Hypothalamus (tissue), 51 donors: ENCODE measurements at places on chromosomes 5 and 9.

DNA sequence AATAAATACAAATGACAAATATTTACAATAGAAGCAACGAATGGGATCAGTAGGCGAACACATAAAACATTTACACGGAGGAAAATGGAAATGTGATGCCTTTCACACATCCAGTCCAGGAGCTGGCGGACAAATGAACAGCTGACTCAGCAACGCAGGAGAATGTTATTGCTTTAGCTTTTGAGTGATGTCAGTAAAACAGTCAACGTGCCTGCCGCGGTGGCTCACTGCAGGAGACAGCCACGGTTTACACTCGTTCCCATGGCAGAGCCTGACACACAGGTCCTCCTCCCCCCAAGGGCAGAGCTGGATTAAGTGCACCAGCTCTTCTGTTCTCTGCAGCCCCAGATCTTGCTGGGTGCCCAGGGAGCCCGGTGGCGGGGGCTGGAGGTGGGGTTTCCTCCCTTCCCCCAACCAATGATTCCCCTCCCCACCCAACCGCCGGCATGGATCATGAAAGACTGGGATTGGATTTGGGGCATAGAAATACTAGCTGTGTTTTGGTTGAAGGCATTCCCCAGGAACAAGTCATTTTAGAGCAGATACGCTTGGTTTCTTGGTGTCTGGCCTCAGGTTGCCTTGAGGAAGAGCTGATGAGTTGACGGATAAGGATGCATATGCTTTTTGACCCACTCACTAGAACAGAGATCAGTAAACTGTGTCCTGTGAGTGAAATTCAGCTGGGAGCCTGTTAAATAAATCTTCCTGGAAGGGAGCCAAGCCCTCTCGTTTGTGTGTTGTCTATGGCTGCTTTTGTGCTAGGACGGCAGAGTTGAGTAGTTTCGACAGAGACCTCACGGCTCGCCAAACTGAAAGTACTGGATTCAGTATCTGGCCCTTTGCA, 12.5 kb downstream of the STC2 start:
- no peak for DNase-seq

DNA sequence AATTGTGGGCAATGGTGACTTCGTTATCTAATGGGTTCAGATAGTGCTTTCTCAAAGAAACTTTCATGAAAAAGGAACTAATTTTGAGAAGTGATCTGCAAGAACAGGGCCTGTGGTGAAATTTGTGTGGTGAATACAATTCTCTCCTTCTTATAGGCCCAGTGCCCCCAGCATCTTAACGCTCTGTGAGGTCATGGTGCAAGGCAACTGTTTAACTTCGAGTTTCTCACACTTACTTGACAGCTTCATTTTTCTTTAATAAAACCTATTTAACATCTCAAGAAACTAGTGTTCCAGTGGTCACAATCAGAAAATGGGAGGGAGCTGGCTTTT, 69.2 kb downstream of the FAM114A2 start:
- no peak for DNase-seq

DNA sequence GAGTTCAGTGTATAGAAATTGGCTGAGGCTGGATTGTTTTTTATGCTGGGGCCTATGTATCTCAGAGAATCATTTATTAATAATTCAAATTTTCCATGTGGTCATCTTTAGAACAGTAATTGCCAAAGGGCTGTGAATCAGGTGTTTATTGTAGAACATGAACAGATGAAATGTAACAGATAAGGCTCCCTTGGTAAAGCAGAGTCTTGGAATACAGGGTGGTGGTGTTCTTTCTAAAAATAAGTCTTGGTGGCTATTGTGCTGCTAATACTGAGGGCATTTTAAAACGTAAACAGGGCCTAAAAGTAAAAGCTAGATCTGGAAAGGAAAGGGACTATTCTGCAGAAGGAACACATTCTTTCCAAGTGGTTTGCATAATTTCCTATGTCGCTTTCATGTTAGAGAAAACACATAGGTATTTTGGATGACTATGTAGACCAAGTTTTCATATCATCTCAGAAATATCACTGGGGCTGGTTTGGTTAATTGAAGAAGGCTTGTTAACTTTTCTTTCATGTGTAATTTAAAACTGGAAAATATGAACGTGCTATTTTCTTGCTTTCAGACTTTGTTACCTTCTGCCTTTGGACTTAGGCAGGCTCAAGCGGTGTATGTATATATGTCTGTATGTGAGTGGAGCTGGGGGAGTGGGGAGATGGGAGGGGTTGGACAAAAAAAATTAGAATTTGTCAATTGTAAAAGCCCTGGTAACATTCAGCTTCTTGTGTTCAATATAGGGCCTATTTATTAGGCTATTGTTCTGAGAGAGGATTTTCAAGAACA, 119.9 kb upstream of the ANKRD55 start:
- DNase-seq, result no peak

GRCh38 chr5:101212942-101213514, 309.9 kb upstream of the ST8SIA4 start:
- no peak for DNase-seq

GRCh38 chr5:55847837-55848236, 3.3 kb upstream of the IL31RA start:
- no peak for DNase-seq

GRCh38 chr9:73565833-73566465, 414.3 kb downstream of the ANXA1 start:
- peak; percentile 53 for DNase-seq

DNA sequence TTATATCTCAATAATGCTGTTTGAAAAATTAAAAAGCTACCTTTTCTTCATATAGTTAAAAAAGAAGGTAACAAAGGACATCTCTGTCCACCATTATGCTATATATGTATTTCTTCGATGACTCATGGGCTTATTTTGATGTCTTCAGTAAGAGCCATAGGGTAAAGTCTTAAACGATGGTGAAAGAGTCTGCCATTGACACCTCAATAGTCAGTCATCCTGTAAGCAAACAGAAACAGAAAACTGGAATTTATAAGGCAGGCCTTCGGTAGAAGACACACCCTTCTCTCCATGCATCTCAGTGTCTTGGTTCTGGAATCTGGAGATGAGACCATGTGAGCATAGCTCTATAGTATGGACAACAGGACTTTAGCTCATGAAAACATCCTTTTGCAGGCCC, 87.0 kb upstream of the ZNF462 start:
- no peak for DNase-seq

- no peak for DNase-seq
Observed at GRCh38 chr5:68041293-68041692, 174.3 kb upstream of the PIK3R1 start.

DNA sequence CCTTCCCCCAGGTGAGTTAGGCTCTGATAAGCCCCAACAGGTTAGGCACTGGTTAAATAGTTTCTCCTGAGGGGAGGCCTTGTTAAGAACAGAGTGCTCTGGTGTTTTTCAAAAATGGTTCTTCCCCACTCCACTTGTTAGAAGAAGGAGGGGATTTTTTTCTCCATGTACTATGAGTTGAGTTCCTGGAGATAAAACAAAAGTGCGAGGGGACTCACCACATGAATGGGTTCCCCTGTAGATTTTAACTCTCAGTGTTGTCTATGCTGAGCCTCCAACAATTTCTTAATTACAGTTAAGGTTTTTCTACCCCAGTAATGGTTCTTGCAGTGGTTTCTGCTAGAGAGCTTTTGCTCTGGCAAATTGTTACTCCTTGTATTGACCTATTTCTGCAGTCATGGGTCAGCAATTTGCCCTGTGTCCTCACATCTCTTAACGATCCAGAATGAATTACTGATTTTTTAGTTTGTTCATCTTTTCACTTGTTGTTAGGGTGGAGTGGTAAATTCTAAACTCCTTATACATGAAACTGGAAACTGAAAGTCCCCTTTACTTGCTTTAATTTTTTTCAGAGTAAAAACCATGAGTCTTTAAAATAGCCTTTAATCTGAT, 44.4 kb downstream of the SCAMP1 start:
- no peak for DNase-seq

GRCh38 chr5:946720-947625, 54.3 kb downstream of the TRIP13 start:
- no peak for DNase-seq

DNA sequence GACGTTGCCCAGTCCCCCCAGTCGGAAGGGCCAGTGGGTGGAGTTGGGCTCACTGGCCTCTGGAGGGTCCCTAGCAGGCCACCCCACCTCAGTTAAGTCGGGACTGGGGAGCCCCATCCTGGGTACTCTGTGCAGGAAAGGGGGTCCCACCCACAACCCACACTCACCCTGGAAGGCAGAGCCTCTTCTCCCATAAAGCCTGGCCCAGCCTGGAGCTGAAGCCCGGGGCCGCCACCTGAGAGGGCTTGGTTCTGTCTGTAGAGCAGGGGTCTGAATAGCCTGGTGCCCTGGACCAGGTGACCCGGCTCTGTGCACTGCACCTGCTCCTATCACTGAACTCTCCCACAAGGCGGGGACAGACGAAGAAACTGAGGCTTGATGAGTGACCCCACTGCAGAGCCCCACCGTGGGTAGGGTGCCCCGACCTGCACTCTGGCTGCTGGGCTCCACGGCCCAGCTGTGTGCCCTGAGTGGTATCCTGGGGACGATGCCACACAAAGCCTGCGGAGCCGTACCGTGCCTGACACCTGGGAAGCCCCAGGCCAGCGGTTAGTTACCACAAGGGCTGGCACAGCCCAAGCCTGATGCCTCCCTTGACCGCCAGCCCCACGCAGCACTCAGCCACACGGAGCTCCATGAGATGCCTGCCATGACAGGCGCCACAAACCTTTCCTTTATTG, 7.3 kb downstream of the PTGES2 start:
- no peak for DNase-seq

DNA sequence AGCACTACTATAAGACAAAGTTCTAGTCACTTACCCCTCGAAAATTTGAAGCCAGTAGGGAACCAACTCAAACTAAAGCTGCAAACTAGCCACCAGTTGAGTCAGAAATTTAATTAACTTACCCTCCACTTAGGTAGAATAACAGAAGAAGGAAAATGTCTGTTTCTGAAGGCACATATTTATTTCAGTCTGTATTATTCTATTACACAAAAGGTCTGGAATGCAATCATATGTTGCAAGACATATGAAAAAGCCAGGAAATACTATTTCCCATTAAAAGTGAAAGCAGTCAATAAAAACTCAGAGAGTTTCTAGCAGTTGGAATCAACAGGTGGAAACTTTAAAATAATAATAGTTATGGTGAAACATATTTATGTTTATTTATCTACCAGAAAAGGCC, 79.2 kb upstream of the SLCO4C1 start:
- no peak for DNase-seq

DNA sequence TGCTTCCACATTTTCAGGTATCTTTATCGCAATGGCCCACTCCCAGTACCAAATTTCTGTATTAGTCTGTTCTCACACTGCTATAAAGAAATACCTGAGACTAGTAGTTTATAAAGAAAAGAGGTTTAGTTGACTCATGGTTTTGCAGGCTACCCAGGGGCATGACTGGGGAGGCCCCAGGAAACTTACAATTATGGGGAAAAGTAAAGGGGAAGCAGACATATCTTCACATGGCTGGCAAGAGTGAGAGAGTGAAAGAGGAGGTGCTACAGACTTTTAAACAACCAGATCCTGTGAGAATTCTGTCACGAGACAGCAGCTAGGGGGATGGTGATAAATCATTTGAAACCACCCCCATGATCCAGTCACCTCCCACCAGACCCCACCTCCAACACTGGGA, 238.2 kb upstream of the DMAC1 start:
- DNase-seq, result no peak

DNA sequence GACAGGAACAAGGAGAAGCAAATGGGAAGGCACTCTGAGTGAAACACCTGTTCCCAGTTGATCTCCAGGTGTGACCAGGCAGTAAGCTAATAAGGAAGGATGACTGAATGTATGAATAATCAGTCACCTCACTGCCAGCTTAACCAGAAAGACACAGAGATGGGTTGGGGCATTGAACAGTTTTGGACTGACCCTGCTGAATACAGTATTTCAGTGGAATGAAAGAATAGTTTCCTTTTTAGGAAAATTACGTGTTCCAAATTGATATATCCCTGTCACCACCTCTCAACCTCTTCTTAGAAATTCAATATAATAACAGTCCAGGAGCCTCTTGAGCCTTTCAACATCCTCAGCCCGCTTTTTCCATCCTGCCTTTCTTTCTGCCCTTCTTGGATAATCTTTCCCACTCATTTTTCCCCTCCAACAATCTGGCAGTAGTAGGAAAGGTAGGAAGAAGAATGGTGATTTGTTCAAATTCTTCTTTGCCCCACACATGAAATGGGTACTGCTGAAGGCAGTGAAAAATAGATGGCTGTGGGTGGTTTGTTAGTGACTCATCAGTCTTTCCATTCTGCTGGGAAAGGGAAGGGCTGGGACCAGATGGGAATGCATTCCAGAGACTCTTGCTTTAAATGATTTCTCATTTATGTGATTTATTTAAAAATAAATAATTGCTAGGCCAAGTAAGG, 117.9 kb downstream of the ZSWIM6 start:
- no peak for DNase-seq

GRCh38 chr5:165334201-165334600, 1828.8 kb downstream of the MAT2B start:
- DNase-seq, result no peak

DNA sequence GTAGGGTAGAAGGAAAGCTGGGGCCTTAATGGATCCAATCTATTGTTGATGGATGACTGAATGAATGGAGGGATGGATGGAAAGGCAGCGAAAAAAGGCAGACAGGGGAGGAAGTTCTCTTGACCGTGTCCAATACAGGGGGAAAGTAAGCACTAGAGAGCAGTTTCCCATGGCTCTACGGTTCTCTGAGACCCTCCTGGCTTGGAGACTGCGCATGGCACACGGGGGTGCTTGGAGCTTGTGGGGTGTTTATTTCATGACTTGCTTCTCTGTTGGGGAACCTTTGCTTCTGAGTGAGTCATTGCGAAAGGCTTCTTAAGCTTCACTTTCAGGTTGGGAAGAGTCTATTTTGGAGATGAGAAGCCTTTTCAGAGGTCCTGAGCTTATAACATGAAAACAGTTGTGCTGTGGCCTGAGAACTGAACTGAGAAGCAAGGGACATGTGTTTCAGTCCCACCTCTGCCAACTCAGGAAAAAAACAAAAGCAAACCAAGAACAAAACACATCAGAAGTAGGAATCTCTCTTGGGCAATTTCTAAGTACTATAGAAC, 12.8 kb upstream of the TEX48 start:
- DNase-seq, result no peak

DNA sequence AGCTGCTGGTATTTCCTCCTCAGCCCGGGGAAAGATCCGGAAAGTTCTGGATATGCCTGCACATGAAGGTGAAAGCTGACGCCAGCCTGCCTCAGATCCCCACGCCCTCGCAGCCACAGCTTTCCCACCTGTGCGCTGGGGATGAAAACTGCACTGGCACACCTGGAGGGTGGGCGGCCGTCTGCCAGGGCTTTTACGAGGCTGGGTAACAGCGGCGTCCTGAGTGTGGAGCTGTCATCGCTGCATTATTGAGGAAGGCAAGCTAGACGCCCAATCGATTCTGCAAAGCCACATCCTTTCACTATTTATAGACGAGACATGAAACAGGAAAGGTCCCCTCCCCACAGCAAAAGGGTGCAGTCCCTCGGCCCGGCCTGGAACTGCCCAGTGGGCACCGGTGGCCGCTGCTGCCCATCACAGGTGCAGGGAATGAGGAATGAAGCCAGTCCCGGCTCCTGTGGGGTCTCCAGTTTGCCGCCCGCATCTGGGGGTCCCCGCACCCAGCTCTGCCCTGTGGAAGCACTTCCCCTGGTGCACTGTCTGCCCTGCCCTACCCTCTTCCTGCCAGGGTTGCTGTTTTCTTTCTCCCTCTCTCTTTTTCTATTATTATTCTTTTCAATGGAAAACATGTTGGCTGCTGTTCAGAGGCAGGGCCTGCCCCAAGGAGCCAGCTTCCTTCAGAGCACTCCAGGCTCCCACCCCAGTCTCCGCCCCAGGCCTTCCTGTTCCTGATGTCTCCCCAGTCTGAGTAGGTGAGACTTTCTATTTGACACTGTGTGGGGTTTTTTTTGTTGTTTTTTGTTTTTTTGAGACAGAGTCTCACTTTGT, 7.0 kb downstream of the NOTCH1 start:
- no peak for DNase-seq
